T-cell (primary cell): ENCODE measurements at places on chromosomes 11 and 22.

GRCh38 chr11:118224511-118225188, at the start of gene JAML:
Gene JAML (minus strand): TSS chr11:118225011. CDS start chr11:118214866, 10,145 bp downstream.
- peak; percentile 70 for DNase-seq
- peak within 1 kb of the TSS; percentile 84 for H3K27ac ChIP-seq
- H3K27me3 ChIP-seq: no peaks in the 10 kb centered on the region

DNA sequence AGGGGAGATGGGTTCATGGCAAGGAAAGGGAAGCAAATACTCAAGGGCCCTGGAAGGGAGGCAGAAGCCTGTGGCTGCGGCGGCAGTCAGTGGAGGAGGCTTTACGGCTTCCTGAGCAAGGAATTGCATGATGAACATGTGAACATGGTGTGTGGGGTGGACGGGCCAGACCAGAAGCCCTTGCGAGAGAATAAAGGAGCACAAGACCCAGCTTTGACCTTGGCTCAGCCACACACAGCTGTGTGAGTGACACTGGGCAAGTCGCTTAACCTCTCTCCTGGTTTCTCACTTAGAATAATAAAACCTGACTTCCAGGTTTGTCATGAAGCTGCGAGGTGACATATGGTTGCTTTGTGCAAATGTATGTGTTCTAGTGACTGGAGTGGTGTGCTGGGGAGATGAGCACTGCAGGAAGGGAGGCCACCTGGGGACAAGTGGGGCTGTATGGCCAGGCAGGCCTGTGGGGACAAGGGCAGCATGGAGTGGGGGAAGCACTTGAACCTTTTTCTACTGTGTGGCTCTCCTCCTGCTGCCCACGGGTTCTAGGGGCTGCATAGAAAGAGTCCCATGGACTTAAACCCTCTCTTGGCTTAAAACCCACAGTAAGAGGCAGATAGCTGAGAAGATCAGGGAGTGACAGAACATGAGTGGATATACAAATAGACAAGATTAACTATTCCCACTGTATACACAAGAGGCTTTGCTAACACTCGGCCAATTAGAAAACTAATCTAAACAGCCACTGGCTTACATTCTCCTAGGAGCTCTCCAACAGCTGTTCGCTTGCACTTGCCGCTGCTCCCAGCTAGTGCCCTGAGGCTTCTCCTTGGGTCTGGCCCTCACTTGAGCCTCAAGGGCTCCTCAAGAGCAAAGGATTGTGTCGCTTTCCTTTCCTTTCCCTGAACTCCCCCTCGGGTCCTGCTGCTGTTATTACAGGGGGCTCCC, 67.3 kb upstream of the CDON start:
- no peak overlapping the region for H3K27ac ChIP-seq
- no peaks in the 10 kb centered on the region for H3K4me1 ChIP-seq
- no peaks in the 10 kb centered on the region for H3K36me3 ChIP-seq
- no peak overlapping the region for H3K4me3 ChIP-seq
- DNase-seq: no peak

DNA sequence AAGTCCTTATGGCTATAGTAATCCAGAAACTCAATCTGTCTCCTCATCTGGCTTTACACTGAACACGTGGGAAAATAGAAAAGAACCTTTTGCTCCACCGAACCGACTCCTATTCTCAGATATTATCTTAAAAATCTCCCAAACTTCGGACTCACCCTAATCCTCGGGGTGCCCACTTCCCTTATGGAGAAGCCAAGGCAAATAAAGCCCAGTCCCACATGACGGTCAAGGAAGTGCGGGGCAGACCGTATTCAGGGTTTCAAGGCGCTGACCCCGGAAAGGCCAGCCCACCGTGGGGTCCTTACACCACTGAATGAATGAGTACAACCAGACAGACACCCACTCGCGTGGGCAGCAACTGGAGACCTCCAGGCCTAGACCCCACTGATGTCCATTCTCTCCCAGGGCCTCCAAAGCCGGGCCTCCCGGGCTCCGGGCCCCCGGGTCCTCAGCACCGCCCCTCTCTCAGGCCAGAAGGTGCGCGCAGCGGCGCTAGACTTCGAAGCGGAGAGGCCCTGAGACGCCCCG, 489 bp downstream of the NUP98 start:
- peaks cover 39% of the 10 kb centered on the region for H3K4me1 ChIP-seq
- H3K36me3 ChIP-seq: peaks cover 26% of the 10 kb centered on the region
- H3K27ac ChIP-seq: peak overlapping the region; percentile 94
- peak overlapping the region; percentile 97 for H3K4me3 ChIP-seq
- DNase-seq: no peak

- H3K36me3 ChIP-seq: no peaks in the 10 kb centered on the region
- peaks cover 35% of the 10 kb centered on the region for H3K27me3 ChIP-seq
- no peak for DNase-seq
- peak overlapping the region; percentile 38 for H3K4me3 ChIP-seq
- no peak overlapping the region for H3K27ac ChIP-seq
These were observed 33.1 kb downstream of the EIF3F start for GRCh38 chr11:8020244-8020597.

- peaks cover 8% of the 10 kb centered on the region for H3K27me3 ChIP-seq
- H3K36me3 ChIP-seq: no peaks in the 10 kb centered on the region
- H3K4me3 ChIP-seq: no peak overlapping the region
These were observed 30.1 kb downstream of the GGTLC2 start for GRCh38 chr22:22674467-22674866.

DNA sequence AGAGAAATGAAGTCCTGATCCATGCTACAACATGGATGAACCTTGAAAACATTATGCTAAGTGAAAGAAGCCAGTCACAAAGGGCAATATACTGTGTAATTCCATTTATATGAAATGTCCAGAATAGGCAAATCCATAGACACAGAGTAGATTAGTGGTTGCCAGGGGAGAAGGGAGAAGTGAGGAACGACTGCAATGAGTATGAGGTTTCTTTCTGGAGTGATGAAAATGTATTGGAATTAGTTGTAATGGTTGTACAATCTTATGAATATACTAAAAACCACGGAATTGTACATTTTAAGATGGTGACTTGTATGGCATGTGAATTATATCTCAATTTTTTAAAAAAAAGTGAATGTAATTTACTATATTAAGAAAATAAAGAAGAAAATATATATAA, 83.1 kb upstream of the GDPD4 start:
- no peak overlapping the region for H3K4me3 ChIP-seq
- no peak for DNase-seq
- H3K27me3 ChIP-seq: no peaks in the 10 kb centered on the region
- no peak overlapping the region for H3K27ac ChIP-seq

DNA sequence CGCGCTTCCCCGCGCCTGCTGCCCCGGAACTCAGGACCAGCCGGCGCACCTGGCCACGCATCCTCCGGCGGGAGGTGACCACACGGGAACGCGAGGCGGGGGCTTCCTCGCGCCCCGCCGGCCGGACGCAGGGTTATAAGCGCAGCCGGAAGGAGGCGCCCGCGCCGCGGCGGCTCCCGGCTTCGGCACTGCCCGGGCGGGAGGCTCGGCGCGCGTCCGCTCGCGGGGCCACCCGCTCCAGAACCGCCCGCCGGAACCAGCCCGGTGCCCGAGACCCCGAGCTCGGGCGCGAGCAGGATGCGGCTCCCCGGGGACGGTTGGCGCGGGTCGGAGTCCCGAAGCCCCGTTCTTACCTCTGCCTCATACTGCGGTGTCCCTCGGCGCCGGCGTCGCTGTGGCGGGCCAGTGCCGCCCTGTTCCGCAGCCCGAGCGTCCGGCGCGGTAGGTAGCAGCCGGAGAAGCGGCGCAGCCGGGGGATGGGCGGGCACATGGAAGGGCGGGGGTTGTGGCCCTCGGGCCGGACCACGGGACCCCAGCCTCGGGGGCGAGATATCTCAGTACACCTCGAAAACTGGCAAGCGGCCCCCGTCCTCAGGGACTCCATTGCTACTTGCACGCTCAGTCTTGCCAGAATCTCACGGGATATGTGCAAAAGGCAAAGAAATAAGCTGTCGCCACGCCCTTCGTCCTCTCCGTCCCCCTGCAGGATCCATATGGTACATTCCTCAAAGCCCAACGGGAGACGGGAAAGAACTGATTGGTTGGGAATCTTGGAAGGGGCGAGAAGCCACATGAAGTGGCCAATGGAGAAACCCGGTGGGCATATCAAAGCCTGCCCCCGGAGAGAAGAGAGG, 23.1 kb downstream of the MICAL3 start:
- no peaks in the 10 kb centered on the region for H3K36me3 ChIP-seq
- peak; percentile 26 for DNase-seq
- peak overlapping the region; percentile 84 for H3K4me3 ChIP-seq
- H3K4me1 ChIP-seq: peaks cover 2% of the 10 kb centered on the region

- peaks cover 23% of the 10 kb centered on the region for H3K4me1 ChIP-seq
- H3K27ac ChIP-seq: no peak overlapping the region
- peaks cover 23% of the 10 kb centered on the region for H3K27me3 ChIP-seq
These were observed 2.6 kb upstream of the PKP3 start for GRCh38 chr11:391117-392017.

DNA sequence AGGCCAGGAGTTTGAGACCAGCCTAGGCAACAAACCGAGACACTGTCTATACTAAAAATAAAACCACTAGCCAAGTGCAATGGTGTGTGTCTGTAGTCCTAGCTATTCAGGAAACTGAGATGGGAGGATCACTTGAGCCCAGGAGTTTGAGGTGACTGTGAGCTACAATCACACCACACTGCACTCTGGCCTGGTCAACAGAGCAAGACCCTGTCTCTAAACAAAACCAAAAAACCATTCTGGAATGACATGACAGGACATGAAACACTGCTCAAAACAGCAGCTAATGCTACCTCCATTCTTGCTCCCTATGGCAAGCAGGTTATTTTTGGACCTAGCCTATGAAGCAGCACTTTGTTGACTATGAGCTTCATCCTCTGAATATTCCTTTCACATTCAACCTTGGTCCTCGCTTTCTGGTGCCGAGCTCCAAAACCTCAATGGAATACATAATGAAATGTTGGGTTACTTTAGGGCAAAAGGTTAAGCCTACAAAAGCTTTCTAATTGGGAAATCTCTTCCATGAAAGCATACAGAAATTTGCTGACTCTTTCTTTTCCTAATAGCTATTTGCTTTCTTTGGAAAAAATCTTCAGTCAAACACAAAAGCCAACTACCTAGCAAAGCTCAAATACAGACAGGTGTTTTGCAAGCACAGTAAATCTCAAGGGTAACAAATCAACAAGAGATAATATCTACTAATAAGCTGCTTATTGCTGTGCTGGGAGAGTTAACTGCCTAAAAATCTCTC, 21.1 kb downstream of the SIK3 start:
- H3K27ac ChIP-seq: no peak overlapping the region
- H3K27me3 ChIP-seq: no peaks in the 10 kb centered on the region
- H3K4me3 ChIP-seq: no peak overlapping the region
- no peak for DNase-seq
- no peaks in the 10 kb centered on the region for H3K36me3 ChIP-seq

DNA sequence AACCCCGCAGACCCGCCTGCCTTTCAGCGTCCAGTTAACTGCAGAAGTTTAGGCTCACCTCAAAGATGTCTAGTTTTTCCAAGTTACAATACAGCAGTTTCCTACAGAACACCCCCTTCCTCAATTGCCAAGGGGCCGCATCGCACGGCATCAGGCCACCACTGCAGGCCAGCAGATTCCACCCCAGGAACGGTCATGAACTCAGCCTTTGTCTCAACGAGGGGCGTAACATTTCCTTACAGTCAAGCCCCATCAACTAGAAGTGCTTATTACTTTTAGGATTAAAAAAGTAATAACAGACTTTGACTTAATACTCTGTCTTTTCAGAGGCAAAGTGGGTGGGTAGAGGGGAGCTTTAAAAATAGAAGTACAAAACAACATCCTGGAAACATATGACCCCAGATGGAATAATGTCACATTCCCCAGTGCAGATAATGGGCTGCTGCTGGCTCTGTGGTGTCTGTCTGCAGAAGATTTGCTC, 36.3 kb downstream of the PPP2R1B start:
- H3K36me3 ChIP-seq: peaks cover 8% of the 10 kb centered on the region
- no peak for DNase-seq
- H3K27me3 ChIP-seq: no peaks in the 10 kb centered on the region
- H3K27ac ChIP-seq: no peak overlapping the region
- no peak overlapping the region for H3K4me3 ChIP-seq
- H3K4me1 ChIP-seq: no peaks in the 10 kb centered on the region

GRCh38 chr11:93743291-93743690, 1.8 kb downstream of the C11orf54 start:
- no peak overlapping the region for H3K4me3 ChIP-seq
- no peaks in the 10 kb centered on the region for H3K27me3 ChIP-seq

GRCh38 chr11:76856106-76856505, 4.6 kb upstream of the ACER3 start:
- H3K36me3 ChIP-seq: no peaks in the 10 kb centered on the region
- no peak overlapping the region for H3K27ac ChIP-seq
- peaks cover 9% of the 10 kb centered on the region for H3K4me1 ChIP-seq
- no peak for DNase-seq

DNA sequence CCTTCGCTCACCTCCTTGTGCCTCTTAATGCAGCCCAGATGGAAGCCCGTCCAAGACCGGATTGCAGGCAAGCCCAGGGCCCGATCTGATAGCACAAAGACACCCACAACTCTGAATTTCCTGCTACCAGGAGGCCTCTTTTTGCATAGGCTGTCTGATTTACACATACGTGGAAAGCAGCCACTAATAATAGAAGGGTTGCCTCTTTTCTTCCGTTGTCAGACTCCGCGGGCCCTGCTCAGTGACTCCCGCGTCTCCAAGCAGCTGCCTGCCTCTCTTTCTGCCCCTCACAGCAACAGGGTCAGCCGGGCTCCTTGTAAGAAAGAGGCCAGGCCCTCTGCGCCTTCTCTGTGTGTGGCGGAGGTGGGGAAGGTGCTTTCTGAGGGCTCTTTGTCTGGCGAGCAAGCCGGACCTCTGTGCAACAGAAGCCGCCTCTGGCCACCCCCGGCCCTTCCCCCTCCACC, 26.7 kb downstream of the FLI1 start:
- H3K36me3 ChIP-seq: no peaks in the 10 kb centered on the region
- peak overlapping the region; percentile 14 for H3K4me3 ChIP-seq
- DNase-seq: peak; percentile 53
- H3K4me1 ChIP-seq: peaks cover 86% of the 10 kb centered on the region
- H3K27me3 ChIP-seq: no peaks in the 10 kb centered on the region

- H3K4me3 ChIP-seq: no peak overlapping the region
- H3K27ac ChIP-seq: no peak overlapping the region
- no peak for DNase-seq
- H3K27me3 ChIP-seq: peaks cover 17% of the 10 kb centered on the region
- H3K4me1 ChIP-seq: peaks cover 7% of the 10 kb centered on the region
These were observed 31.2 kb upstream of the P2RY2 start for GRCh38 chr11:73186886-73187285.

- no peak overlapping the region for H3K27ac ChIP-seq
- peaks cover 24% of the 10 kb centered on the region for H3K36me3 ChIP-seq
- no peaks in the 10 kb centered on the region for H3K27me3 ChIP-seq
- H3K4me1 ChIP-seq: no peaks in the 10 kb centered on the region
These were observed 59.6 kb downstream of the PISD start for GRCh38 chr22:31602259-31602952.

- no peaks in the 10 kb centered on the region for H3K4me1 ChIP-seq
- no peak overlapping the region for H3K27ac ChIP-seq
- DNase-seq: no peak
- peaks cover 6% of the 10 kb centered on the region for H3K36me3 ChIP-seq
- H3K27me3 ChIP-seq: no peaks in the 10 kb centered on the region
These were observed 19.9 kb upstream of the BACE1-AS start for GRCh38 chr11:117271208-117271607.

GRCh38 chr22:42366806-42367581, 65.2 kb downstream of the NFAM1 start:
- H3K4me1 ChIP-seq: peaks cover 3% of the 10 kb centered on the region
- H3K36me3 ChIP-seq: no peaks in the 10 kb centered on the region
- H3K27ac ChIP-seq: no peak overlapping the region
